ENCODE measurements at places on chromosomes 2 and 18.

- no peak for DNase-seq
These were observed 4.3 kb downstream of the C2orf68 start for GRCh38 chr2:85607268-85608215.

GRCh38 chr2:191676790-191677645 is 918 bp upstream of the NABP1 start:
- DNase-seq: peak; percentile 78

GRCh38 chr2:199543606-199544172 is 86.0 kb upstream of the SATB2 start:
- no peak for DNase-seq

DNA sequence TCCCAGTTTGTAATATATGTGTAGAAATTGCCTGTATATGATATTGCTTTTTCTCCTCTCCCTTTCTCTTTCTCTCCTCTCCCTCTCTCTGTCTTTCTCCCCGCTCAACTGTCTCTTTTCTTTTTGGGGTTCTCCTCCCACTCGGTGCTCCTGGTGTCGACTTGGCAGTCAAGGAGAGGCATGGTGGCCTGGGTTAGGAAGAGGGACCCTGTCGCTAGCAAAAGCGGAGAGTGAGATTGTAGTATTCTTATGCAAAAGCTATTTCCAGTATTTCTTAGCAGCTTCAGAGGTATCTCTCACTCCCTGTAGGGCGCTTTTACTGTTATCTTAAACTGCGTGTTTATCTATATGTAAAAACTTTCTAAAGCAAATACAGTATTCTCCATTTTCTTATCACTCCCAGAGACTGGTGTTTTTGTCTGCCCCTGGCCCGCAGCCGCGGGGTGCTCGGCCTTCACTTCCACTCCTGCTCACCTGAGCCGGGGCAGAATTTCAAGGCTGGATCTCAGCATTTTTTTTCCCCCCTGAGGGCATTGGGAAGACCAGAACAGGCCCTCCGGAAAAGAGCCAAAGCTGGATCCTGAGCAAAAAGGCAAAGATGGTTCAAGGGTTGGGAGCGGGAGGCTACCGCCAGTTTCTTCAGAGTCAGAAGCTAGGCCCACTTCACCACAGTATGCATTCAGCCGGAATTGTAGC is 4.3 kb downstream of the SIX3 start:
- no peak for DNase-seq

DNA sequence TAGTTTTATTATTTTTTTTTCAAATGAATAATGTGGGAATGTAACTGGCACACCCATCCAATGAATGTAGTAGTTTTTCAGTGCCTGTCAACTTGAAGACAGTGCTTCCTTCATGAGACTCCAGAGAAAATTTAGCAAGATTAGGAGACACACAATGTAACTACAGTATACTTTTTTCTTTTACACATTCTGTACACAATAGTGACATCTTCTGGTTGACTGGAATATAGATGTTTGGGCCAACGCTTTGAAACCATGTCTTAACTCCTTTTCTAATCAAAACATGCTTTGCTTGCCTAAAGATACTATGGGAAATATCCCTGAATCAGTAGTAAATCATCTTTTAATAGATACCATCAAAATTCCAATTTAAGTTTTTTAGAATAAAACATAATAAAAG is 229.5 kb upstream of the ZC3H15 start:
- peak; percentile 67 for DNase-seq

DNA sequence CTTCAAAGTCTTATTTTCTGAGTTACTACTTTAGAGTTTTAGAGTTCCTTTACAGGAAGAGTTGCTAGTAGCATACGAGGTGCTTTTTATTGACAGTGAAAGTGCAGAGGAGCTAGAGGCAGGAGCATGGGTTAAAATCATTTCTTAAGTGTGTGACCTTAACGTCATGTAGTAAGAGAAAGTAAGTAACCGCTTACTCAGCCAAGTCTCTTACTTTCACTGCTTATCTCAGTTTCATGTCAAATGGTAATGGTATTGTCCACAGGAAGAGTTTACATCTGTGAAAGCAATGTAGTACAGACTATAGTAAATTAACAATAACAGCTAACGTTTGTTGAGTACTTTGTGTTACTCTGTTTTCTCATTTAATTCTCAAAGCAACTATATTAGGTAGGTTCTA is 12.6 kb downstream of the NDUFAF7 start:
- no peak for DNase-seq

- peak; percentile 53 for DNase-seq
These were observed 17.8 kb downstream of the PDCL3 start for GRCh38 chr2:100580367-100581276.

DNA sequence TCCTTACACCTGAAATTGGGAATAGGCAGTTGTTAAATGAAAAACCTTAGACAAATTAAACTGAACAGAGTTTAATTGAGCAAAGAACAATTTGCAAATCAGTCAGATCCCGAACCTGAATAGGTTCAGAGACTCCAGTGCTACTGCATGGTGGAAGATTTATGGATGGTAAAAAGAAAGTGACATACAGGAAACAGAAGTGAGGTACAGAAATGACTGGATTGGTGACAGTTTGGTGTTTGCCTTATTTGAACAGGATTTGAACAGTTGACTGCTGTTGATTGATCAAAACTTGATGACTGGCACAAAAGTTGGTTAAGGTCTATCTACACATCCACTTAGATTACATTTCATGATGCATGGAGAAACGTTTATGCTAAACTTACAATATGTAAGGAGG is 248.8 kb downstream of the HNMT start:
- no peak for DNase-seq

GRCh38 chr2:113698892-113699447 is 57.5 kb downstream of the SLC35F5 start:
- no peak for DNase-seq
